ENCODE measurements at places on chromosomes 12 and 14.

- no peak for DNase-seq
These were observed 206.6 kb downstream of the KSR2 start for GRCh38 chr12:117762143-117762542.

- DNase-seq, result peak; percentile 9
These were observed 201.0 kb downstream of the TMX1 start for GRCh38 chr14:51441001-51441400.

- no peak for DNase-seq
These were observed 108.6 kb downstream of the EGLN3 start for GRCh38 chr14:33842299-33842698.

DNA sequence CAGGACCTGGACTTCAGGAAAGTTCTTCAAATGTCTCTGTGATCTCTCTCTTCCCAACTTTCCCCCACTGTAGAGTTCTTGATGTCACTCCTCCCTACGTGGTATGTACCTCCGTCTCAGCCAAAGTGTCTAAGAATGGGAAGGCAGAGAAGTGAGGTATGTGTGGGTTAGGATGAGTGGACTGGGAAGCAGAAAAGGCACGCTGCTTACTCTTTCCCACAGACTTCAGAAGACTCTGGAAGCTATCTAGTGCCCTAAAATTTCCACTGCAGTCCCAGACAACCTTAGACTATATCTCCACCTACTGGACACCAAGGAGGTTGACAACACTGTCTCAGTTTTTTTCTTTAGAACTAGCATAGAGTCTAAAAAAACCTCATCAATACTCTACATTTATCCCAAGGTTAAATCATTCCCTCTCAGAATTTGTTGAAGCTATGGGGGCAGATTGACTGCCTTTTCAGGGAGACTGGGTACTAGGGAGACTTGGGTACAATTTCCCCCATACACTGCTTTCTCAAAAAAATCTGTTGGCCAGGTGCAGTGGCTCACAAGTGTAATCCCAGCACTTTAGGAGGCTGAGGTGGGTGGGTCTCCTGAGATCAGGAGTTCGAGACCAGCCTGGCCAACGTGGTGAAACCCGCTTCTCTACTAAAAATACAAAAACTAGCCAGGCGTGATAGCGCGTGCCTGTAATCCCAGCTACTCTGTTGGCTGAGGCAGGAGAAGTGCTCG is 20.6 kb upstream of the ITGA5 start:
- DNase-seq, result peak; percentile 77

- no peak for DNase-seq
These were observed 50.1 kb downstream of the RERG start for GRCh38 chr12:15171012-15171655.

DNA sequence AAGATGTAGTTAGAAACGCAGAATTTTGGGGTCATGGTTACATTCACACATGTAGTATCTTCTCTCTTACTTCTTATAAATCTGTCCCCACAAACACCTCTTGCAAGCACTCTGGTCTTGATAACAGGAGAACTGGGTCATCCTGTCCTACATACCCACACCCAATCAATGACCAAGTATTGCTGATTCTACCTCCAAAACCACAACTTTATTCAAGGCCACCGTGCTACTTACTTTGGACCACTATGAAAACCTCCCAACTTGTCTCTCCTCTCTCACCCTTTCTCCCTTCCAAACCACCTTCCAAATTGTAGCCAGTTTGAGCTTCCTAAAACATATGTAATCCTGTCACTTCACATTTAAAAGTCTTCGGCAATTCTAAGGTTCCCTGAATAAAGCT is 5.4 kb downstream of the SERPINA11 start:
- no peak for DNase-seq

- DNase-seq, result no peak
These were observed 30.5 kb downstream of the ATL1 start for GRCh38 chr14:50590464-50590863.

DNA sequence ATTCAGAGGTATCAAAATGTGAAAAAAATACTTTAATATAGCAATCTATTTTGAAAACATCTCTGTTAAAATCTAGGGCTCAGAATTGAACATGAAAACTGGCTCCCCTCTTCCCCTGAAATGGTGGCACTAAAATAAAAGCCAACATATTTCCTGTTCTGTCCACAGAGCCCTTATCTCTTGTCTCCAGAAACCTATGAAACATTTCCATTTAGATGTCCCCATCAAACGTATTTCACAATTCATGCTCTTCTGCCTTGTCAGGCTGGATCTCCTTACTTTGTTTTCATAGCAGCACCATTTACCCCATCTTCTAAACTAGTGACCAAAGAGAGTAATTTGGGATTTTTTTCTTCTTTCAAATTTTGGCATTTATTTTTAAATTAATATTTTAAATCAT is 42.4 kb downstream of the PDE3A start:
- no peak for DNase-seq

DNA sequence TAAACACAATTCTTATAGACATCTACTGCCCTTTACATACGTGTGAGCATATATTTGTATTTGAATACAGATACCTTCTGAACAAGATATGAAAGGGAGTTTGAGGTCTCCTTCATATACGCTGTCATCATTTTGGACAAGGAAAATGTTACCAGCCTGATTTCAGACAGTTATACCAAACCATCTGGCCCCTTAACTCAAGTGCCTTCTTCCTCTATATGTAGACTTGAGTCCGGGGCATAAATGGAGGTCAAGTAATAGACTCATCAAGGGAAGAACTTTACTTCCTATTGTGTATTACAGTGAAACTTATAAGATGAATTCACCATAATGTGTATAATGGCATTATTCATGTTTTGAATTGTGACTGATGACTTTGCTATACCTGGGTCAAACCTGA is 52.2 kb downstream of the FAR2 start:
- no peak for DNase-seq

- DNase-seq, result no peak
These were observed 46.1 kb upstream of the MMP17 start for GRCh38 chr12:131782061-131782460.

DNA sequence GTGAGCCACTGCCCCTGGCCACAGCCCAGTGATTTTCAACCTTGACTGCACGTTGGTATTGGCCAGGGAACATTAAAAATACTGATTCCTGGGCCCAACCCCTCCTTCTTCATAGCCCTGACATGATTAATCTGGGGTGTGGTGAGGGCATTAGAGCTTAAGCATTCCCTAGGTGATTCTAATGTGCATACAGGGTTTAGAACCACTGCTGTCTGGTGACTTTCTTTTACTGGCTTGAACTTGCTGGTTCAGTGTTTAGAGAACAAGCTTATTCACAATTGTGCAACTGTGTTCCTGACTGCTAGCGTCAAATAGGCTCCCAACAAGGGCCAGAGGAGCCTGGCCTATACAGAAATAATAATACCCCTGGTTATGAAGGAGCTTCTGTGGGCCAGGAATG is 488.8 kb upstream of the CCDC196 start:
- no peak for DNase-seq

GRCh38 chr14:31944256-31945073 is 132.6 kb upstream of the ARHGAP5 start:
- no peak for DNase-seq

DNA sequence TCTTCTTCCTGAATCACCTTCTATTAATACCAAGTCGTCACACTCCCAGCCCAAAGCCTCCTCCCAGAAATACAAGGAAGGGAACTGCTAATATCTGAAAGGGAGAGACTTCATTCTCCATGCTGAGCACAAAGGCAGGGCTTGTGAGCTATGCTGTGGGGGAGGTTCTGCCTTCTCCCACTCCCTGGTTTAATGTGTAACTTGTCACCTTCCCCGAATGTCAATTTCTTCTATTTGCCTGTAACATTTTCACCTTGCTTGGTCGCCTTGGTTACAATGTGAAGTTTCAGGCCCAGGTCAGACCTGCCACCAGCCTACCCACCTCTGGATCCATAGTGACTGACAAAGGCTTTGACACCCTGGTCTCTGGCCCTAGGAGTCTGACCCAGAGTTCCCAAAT is 82.0 kb upstream of the ESRRB start:
- no peak for DNase-seq

DNA sequence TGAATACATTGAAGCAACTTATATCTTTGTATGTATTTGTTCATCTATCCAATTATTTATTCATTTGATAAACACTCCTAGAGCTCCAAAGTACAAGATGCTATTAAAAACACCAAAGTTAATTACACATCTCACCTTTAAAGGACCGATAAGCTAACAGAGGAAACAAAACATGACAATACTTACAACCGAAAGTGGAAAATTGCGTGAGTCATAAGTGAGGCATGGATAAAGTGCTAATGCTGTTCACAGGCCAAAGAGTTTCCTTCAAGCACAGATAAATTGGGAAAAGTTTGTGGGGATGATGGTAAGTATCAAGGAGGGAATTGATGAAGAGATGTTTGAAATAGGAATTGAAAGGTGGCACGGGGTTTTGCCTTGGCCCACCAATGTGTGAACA is 172.8 kb upstream of the KITLG start:
- no peak for DNase-seq

GRCh38 chr12:114241973-114242434 is 163.9 kb downstream of the TBX5 start:
- no peak for DNase-seq

- DNase-seq, result no peak
These were observed 43.4 kb upstream of the ATF1 start for GRCh38 chr12:50720501-50720900.

DNA sequence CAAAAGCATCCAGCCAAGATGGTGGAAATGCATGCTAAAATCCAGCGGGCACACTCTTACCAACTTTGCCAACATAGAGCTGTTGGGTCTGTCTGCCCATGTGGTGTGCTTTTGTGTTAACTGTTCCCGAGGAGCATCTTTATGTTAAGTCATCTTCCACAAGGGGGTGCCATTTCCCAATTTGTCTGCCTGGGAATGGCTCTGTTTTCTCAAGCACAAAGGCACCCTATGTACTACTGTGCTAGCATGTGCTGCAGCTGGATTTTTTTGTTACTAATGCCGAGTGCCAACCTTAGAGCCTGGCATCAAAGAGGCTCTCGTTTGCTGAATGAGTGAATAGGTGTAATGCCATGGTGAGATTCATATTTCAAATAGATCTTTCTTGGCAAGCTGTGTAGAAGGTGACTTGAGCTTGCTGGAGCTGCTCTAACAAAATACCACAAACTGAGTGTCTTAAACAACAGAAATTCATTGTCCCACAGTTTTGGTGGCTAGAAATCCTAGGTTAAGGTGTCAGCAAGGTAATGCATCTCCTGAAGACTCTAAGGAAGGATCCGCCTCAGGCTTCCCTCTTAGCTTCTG is 74.3 kb downstream of the TRHDE start:
- DNase-seq, result peak; percentile 3

DNA sequence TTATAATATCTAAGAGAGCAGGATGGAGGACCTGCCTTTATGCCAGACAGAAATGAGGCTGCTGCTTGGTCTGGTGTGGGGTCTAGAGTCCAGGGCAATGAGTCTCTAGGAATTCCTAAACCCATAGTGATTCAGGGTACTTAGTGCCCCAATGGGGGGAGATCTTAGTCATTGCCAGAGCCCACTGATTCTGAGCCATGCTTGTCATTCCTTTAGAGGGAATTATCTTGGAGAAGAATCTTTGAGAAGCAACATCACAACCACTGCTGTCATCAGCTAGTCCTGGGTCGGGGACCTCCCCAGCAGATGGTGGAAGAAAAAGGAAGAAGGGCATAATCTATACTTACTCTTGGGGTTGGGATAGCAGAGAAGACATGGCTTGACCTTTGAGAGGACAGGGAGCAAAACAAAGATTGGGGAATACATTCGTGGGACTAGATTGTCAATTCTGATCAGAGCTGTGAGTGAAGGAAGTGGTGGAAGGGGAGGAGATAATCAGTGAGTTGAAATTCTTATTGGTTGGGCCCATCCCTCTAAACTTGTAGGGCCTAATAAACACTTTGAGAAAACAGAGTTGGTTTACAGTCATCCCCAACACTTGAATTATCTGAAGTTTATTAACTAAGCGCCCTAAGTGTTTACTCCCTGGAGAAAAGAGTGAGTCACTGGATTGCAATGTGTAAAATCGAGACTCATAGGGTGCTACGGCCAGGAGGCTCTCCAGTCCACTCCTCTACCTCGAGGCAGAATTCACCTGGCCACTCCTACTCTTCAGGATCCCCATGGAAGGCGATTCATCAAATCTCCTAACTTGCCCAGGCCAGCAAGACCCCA is 3.0 kb upstream of the KRT3 start:
- no peak for DNase-seq

DNA sequence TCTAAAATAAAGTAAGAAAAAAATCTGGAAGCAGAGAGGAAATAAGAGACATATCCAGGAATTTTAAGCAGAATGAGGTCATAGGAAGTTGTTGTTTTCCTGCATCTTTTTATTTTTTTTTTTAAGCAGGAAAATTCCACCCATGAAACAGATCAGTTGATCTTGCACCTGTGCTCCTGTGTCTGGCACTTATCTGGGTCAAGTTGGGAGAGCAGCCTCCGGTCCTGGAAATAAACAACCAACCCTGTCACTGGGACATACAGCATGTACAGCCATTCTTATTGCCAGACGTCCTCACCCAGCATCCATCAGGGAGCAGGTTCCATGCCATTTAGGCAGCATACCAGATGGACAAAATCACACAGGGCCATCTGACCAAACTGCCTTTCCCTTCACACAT is 266.0 kb upstream of the BTG1 start:
- no peak for DNase-seq

- DNase-seq, result no peak
These were observed 3.9 kb downstream of the TSPAN9 start for GRCh38 chr12:3081091-3081490.

DNA sequence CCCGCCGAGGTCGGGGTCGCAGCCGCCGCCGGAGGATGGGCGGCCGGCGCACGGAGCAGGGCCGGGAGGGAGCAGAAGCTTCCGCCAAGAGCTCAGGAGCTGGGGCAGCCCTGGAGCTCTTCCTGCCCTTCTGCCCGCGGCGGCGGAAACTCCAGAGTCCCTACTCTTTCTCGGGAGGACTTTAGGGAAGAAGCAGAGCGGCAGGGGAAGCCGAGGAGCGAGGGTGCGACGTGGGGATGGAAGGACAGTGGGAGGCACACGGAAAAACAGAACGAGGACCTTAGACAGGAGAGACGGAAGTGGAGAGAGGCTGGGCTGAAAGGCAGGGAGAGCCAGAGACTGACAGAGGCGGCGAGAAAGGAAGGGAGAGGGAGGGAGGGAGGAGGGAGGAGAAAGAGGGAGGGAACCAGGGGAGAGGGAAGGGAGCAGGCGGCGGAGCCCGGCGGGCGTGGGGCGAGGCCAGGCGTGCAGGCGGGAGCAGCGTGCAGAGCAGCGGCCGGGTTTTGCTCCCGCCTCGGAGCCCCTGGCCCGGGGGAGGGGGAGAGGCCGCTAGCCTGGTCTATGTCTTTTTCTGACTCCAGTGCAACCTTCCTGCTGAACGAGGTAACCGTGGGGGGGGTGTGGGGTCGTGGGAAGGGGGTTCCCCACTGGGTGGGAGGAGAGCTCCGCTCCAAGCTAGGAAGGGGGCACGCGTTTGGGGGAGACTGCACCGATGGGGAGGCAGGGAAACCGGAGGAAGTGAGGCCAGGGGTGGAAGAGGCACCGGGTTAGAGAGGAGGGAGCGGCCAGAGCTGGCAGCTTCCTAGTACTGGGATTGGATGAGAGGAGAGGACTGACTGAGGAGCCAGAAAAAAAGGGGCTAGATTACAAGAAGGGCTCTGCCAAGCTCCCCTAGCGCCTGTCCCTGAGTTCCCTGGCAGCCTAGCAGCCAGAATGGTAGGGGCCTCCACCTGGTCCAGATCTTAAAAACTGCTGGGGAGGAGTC is 2.9 kb upstream of the CACNB3 start:
- peak; percentile 83 for DNase-seq
